H54 (cell line): ENCODE measurements at places on chromosomes 4 and X.

GRCh38 chr4:92120810-92121498, 182.8 kb upstream of the GRID2 start:
- no peak for DNase-seq

- no peak for DNase-seq
Observed at GRCh38 chr4:4901877-4902276, 42.4 kb downstream of the MSX1 start.

GRCh38 chrX:70043685-70044084, 6.1 kb downstream of the AWAT2 start:
- no peak for DNase-seq

- DNase-seq: no peak
Observed at GRCh38 chr4:33841120-33841519, 2403.2 kb downstream of the ARAP2 start.

- DNase-seq: no peak
Observed at GRCh38 chrX:51568586-51568985, 50.1 kb downstream of the CENPVL3 start.

DNA sequence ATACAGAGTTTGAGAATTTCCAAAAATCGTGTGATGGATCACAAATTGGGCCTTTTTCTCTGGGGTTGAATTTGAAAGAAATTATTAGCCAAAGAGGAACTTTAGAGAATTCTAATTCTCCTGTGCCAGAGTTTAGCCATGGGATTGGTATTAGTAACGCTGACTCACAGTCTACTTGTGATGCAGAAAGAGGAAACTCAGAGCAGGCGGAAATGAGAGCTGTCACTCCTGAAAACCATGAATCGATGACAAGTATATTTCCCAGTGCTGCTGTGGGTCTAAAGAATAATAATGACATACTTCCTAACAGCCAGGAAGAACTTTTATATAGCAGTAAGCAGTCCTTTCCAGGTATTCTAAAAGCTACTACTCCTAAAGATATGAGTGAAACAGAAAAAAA, 64.9 kb downstream of the N4BP2 start:
- peak; percentile 7 for DNase-seq

DNA sequence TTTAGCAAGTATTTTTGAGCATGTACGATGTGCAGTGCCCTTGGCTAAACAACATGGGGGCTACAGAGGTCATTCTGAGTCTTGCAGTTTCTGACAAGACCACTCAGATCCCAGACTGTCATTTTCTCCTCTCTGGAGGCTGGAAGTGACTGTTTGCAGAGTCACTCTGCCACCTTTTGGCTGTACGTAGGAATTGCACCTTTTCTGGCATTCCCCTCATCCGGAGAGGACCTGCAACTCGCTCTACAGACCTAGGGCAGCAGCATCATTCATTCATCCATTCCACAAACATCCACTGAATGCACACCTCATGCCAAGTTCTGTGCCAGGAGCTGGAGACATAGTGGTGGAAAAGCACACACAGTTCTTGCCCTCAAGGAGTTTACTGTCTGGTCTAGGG, 160.4 kb upstream of the GPR101 start:
- no peak for DNase-seq

- DNase-seq: peak; percentile 50
Observed at GRCh38 chr4:52837716-52838558, 24.2 kb upstream of the RASL11B start.

DNA sequence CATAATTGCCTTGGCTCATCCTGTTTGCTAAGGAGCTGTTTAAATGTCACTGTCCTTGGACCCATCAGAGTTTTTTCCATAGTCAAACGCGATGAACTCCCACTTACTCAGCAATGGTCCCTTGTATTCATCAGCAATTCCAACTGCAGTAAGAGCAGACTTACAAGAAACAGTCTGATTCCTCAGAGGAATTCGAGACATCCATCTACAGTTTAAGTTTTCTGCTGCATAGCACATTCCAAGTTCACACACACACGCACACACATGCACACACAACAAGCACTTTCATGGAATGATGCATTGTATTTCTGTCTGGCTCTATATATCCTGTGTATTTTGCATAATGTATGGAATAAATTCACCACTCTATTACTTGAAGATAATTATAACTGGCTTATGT, 32.7 kb upstream of the TMEM150C start:
- no peak for DNase-seq

- DNase-seq: no peak
Observed at GRCh38 chr4:82782626-82783345, 15.8 kb downstream of the SCD5 start.

DNA sequence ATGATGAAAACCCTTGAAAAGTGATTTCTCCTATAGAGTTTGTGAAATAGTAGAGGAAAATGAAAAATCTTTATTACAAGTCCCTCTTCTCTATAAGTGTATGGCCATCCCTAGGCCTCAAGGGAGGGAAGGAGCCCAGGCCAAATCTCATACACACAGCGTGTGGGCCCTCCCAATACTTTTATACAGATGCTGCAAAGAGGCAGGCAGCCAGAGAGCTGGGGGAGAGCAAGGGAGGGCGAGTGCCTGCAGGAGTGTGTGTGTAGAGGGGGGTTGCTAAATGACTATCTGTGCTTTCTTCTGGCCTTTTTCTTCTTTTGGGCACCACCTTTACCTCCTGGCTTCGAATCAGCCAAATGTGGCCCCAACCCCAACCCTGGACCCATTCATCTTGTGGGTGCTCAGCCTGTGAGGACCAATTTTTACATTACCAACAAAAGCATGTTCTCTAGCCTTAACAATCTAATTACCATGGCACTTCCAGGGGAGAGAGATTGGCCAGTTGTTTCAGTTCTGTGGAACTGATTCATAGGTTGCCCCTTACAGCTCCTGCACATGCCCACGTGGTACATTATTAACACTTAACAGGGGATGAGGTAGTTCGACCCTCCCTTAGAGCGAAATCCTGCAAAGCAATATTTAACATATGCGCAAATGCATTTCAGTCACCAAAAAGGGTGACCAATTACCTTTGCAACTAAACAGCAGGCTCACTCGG, 2.0 kb downstream of the GPC3 start:
- DNase-seq: no peak
